ENCODE measurements at places on chromosomes 3 and 15.

DNA sequence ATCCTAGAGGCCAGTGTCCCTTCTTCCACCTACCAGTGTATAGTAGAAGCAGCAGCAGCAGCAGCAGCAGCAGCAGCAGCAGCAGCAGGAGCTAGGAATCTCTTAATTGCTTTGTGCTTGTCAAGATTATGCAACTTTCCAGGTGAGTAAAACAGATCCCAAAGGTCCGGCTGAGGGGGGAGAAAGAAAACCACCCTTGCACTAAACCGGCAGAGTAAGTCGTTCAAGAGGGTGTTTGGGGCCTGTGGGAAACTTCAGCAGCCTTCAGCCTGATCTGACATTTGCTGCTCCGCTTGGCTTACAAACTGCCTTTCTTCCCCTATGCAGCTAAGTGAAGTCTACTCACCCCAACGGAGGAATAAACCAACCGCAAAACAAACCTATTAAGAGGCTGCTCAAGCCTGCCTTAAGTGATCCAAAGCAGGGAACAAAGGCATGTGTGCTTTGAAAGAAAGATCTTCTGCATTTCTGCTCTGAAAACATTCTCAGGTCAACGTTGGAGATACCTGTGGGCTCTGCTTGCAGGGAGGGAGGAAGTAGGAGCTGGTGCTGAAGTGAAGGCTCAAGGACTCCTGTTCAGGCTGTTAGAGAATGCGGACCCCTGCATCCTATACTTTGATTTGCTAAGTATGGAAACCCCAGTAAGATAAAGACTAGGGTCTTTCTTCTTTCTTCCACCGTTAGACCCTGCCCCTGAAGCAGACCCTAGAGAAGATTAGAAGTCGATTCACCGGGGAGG lies 35.7 kb upstream of the DLG1 start:
- DNase-seq, result no peak

GRCh38 chr15:64851503-64851840 lies 9.8 kb downstream of the PLEKHO2 start:
- DNase-seq, result no peak

- DNase-seq, result no peak
Observed at GRCh38 chr3:106013971-106014370, 145.2 kb upstream of the CBLB start.

DNA sequence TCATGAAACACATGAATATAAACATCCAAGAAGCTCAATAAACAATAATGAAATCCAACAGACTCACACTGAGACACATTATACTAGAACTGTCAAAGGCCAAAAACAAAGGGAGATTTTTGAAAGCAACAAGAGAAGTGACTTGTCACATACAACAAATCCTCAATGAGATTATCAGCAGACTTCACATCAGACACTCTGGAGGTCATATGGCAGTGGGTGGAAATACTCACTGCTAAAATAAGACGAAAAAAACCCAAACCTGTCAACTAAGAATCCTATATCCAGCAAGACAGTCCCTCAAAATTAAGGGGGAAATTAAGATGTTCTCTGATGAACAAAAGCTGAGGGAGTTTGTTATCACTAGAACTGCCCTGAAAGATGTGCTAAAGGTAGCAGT lies 125.4 kb upstream of the MELTF start:
- no peak for DNase-seq

DNA sequence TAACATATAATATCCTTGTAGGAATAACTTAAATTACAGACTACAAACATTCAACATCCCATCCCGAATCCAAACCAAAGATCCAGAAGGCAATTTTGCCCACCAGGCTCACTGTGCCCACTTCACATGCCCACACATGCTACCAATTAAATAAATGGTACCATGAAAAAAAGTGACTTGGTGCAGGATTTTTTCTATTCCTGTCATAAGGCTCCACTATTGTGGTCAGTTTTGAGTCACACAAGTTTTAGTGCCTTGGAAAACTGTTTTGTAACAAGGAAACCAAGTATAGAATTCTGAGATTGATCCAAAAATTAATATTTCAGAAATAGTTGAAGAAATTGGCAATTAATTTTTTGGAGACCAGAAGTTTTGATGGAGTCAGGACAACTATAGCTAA lies 470.1 kb upstream of the THBS1 start:
- no peak for DNase-seq

DNA sequence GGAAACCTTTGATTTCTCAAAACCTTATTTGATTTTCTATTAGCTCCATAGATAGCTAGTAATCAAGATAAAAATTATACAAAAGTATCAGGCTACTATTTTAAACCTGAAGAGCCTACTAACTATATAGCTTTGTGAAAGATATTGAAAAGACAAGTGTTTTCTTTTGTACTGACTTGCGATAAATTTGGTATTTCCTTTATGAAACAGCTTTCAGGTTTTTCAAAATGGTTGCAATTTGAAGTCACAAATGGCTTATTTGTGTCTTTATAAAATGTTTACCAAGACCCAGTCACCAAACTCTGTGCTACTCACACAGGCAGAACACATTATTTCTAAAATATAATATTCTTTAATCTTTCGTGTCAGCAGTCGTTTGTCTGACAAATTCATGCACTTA lies 167.5 kb upstream of the ALCAM start:
- DNase-seq, result no peak

GRCh38 chr3:36895496-36896409 lies 49.1 kb downstream of the TRANK1 start:
- DNase-seq, result no peak

- no peak for DNase-seq
Observed at GRCh38 chr15:58053315-58054153, 12.0 kb downstream of the ALDH1A2 start.

DNA sequence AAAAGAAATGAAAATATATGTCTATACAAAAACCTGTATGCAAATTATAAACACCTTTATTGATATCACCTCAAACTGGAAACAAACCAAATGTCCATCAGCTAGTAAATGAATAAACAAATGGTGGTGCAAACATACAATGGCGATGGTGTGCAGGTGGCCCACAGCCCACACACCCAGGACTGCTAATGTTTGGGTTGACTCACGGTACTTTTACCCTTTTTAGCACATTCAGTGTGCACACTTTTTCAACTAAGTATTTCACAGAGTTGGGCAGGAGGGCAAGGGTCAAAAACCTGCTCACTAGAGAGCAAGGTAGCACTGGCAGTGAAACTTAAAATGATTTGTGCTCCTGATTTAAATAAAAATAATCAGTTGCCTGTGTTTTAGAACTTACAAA lies 123.1 kb upstream of the BHLHE40 start:
- no peak for DNase-seq

- no peak for DNase-seq
Observed at GRCh38 chr3:48014358-48014757, 1.9 kb downstream of the MAP4 start.

DNA sequence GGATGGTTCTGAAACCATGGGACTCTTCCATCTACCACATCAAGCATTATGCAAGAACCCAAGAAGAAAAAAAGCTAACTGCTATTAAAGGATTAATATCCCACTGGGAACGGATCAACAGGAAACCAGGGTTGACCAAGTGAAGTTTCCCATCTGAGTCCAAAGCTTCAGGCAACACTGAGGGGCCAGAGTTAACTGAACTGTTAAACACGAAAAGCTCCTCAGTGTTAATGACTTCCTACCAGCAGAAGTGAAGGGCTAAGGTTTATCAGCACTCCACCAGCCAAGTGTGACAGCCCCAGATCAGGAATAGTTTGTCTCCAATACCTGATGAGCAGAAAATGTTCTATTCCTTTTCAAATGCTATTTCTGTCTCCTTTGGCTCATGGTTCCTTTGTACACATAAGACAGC lies 36.7 kb downstream of the PTPN9 start:
- no peak for DNase-seq

DNA sequence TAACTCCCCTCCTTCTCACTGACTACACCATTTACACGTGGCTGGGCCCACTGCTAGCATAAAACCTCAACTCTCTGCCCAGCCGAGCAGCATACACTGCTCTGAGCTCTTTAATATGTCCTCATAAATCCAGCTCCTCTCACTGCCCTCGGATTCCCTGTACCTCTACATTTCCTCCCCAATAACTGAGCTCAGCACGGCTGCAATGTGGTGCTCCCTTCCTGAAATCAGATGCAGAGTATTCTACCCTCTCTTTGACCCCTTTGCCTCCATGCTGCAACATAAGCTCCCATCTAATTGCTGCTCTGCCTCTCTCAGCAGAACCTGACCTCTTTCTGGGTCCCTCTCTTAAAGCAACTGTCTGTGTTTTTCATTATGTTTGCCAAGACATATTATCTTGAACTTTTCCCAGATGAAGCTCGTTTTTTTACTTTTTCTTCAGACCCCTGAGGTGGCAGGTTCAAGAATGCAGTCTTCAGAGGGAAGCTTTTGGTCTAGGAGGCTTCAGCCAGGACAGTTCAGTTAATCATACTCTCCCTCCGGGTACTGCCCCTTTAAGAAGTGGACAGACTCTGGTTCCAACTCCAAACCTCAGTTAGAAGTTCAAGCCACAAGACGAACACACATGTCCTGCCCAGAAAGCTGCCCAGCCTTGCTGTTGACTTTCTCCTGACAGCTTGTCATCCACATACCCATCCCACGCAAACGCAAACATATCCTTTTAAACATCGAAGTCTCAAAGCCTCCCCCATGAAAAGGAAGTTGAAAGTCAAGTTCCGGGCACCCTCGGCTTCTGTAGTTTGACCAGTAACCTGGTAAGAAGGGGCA lies 81.1 kb upstream of the NEO1 start:
- no peak for DNase-seq

DNA sequence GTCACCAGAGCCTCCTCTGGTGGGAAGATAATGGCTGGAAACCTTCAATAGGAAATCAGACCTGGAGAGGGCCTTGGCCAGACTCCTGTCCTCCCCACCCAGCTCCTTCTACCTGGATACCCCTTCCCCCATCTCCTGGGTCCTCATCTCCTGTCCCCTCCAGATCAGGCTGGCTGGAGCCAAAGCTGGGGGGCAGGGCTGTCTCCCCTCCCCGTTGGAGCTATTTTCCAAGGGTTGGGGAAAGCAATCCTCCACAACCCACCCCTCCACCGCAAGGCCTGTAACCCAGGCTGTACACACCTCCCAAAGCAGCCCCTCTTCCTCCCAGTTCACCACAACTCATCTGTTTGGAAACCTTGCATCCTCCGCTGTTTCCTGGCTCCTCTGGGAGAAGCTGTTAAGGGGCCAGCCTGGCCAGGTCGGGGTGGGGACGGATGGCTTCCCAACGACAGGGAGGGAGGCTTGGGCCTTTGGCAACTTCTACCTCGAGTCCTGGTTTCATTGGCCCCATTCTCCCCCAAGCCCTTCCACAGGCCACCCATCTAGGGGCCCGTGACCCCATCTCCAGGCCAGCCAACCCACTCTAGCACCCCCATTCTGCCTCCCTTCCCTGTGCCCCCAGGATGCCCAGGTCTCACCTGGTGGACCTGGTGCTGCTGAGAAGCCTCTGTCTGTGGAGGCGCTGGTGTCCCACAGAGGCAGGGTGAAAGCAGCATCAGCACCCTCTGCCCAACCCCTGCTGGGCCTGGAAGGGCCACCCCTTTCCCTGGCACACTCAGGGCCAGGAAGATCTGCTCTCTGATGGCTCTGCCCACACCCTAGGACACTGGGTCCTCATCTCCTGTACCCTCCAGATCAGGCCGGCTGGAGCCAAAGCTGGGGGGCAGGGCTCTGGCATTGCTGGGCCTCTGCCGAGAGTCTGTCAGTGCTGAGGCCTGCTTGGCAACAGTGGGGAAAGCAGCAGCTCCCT lies 22.1 kb upstream of the GOLGA6C start:
- no peak for DNase-seq

GRCh38 chr3:39250116-39250747 lies 29.6 kb downstream of the CX3CR1 start:
- no peak for DNase-seq

GRCh38 chr15:71066983-71067382 lies 48.3 kb upstream of the THSD4 start:
- no peak for DNase-seq

DNA sequence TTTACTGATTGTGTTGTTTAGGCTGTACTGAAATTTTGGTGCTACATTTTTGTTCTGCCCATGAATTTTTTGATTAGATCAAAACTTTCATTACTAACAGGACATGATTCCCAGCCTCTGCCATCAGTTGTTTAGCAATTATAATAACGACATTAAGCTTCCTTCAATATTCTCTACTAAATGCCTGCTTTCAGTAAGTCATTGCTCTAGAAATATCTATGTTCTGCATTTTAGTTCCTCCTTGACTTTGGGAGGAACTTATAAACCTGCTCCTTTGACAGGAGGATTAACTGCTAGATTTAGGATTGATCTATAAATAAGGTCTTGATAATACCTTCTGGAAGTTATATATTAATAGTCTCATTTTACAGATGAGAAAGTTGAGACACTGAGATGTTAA lies 269.1 kb downstream of the RAP2B start:
- no peak for DNase-seq

GRCh38 chr3:172079326-172079976 lies 40.1 kb downstream of the FNDC3B start:
- no peak for DNase-seq

GRCh38 chr3:23938688-23939087 lies 6.4 kb upstream of the NR1D2 start:
- DNase-seq, result no peak

Measured in stimulated activated CD8-positive, alpha-beta memory T cell treated with anti-CD3 and anti-CD28 coated beads, Interleukin-15, amount 100 ng/mL, for 24 hours (primary cell).